ENCODE measurements at places on chromosomes 7 and 10. TPM values are rescaled to one million over a fixed set of nuclear protein-coding genes. Genes with fewer than 3 reads are reported as not detected.

MMP21 gene
- polyA plus RNA-seq = 0.17 TPM

SPDYE2 gene
- 20.4 TPM for polyA plus RNA-seq

EBF3 gene
- polyA plus RNA-seq = 166 TPM

COL17A1 gene
- polyA plus RNA-seq = 0.47 TPM

GPR15LG gene
- not detected for polyA plus RNA-seq

GIMAP5 gene
- polyA plus RNA-seq = 3.0 TPM

ACHE gene
- polyA plus RNA-seq = 96.8 TPM

TLX1 gene
- polyA plus RNA-seq = 0.33 TPM

DNAJC12 gene
- 19.8 TPM for polyA plus RNA-seq

OPTN gene
- 62.6 TPM for polyA plus RNA-seq

CLRN3 gene
- 0.36 TPM for polyA plus RNA-seq

GFRA1 gene
- polyA plus RNA-seq = 50.1 TPM

VOPP1 gene
- 121 TPM for polyA plus RNA-seq

THSD7A gene
- polyA plus RNA-seq = 21.8 TPM

OR6B1 gene
- polyA plus RNA-seq = 0.03 TPM

SH3PXD2A gene
- polyA plus RNA-seq = 33.2 TPM

AZGP1 gene
- 0.79 TPM for polyA plus RNA-seq

IKZF1 gene
- 2.9 TPM for polyA plus RNA-seq

NKX2-3 gene
- not detected for polyA plus RNA-seq

TAS2R3 gene
- polyA plus RNA-seq = 0.40 TPM

SYNPO2L gene
- 1.5 TPM for polyA plus RNA-seq

TRRAP gene
- 33.6 TPM for polyA plus RNA-seq

IRF5 gene
- polyA plus RNA-seq = 7.7 TPM

CYP2E1 gene
- 21.6 TPM for polyA plus RNA-seq

CACNB2 gene
- 18.4 TPM for polyA plus RNA-seq

FFAR4 gene
- polyA plus RNA-seq = 0.30 TPM

BTBD16 gene
- 1.8 TPM for polyA plus RNA-seq

C10orf67 gene
- 1.5 TPM for polyA plus RNA-seq

LIPJ gene
- polyA plus RNA-seq = 0.30 TPM

OIT3 gene
- polyA plus RNA-seq = not detected

DNAJB9 gene
- polyA plus RNA-seq = 31.3 TPM

SLC12A9 gene
- polyA plus RNA-seq = 34.8 TPM

PALD1 gene
- polyA plus RNA-seq = 25.1 TPM

GRM8 gene
- polyA plus RNA-seq = 15.6 TPM

MSS51 gene
- 6.4 TPM for polyA plus RNA-seq

FAM25G gene
- not detected for polyA plus RNA-seq

ZPBP gene
- polyA plus RNA-seq = 0.38 TPM

ADARB2 gene
- polyA plus RNA-seq = 11.2 TPM

PAPSS2 gene
- 10.2 TPM for polyA plus RNA-seq
